Karpas-422 (cell line): ENCODE measurements at places on chromosomes 16 and 17. TPM values are rescaled to one million over a fixed set of nuclear protein-coding genes. Genes with fewer than 3 reads are reported as not detected.
A peak's percentile ranks its signal among the peaks of the same experiment; 100 is the strongest.

DNA sequence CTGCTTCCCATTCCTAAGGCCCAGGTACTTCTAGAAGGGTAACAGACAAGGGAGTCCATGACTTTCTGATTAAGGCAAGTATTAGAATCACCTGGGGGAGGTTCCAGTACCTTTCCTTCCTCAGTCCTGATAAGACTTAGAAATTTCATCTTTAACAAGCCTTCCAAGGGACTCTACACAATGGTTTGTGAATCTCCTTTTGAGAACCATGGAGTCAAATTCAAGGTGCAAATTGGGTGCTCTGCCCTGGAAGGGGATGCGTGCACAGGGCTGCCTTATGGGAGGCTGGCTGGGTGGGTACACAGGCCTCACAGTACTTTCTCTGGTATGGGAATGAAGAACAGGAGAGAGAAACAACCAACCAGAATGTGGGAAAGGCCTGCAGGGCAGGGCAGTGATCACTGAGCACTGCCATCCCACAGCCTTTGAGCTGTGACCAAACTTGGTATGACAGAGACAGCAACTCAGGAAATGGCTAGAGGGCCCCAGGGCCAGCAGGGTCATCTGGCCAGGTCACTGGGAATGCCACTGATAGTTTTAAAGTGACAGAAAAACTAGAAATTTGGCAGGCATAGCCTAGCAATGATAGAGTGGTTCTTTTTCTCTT is 3.6 kb upstream of the TMIGD1 start:
- DNase-seq = no peak

Gene SLC12A3
- 0.14 TPM in 1 of 2 replicates, not detected in the other for total RNA-seq

Gene NTN3
- 0.45 and 0.94 TPM in 2 replicates for total RNA-seq

DNA sequence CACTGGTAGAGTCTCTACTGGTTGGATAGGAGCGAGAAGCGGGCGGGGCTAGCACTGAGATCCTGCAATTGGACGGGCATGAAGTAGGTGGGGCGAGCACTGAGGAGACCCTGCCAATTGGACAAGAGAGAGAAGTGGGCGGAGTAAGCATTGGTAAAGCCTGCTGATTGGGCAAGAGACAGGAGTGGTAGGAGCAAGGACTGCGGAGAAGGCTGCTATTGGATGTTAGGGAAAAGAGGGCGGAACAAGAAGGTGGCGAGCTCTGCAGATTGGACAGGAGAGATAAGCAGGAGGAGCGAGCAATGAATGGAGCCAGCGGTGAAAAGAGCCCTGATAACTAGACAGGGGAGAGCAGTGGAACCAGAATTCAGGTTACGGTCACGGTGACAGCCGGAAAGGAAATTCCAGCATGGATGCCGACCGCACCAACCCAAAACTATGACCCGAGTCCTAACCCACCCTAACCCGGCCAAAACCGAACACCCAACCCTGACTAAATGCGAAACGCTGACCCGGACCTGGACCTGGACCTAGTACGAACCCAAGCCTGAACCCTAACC is 4.8 kb downstream of the SCGB1C2 start:
- peak; percentile 70 for DNase-seq

GRCh38 chr17:82839617-82840292 is at the start of gene ZNF750:
Gene ZNF750, minus strand, starts transcription at chr17:82840022. Its CDS starts 7,568 bp downstream, at chr17:82832454.
- DNase-seq = no peak

Gene SDK2
- not detected in 2 replicates for total RNA-seq

- DNase-seq = peak; percentile 34
These were observed 71.2 kb downstream of the PCTP start for GRCh38 chr17:55822028-55822427.

DNA sequence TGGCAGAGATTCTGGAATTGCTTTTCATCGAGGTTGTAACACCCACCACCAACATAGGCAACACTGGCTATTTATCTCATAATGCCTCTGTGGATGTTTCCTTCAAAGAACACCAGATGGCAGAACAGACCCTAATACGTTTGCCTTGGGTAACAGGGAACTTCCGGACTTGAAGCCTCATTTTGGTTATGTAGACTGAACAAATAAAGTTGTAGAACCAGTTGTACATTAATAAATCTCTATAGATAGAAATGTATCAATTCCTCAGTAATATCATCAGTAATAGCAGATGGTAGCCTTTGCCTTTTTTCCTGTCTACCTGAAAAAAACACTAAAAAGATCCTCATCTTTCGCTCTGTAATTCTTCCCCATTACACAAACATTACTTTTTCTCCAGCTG is 25.9 kb upstream of the APOH start:
- DNase-seq = peak; percentile 87

DNA sequence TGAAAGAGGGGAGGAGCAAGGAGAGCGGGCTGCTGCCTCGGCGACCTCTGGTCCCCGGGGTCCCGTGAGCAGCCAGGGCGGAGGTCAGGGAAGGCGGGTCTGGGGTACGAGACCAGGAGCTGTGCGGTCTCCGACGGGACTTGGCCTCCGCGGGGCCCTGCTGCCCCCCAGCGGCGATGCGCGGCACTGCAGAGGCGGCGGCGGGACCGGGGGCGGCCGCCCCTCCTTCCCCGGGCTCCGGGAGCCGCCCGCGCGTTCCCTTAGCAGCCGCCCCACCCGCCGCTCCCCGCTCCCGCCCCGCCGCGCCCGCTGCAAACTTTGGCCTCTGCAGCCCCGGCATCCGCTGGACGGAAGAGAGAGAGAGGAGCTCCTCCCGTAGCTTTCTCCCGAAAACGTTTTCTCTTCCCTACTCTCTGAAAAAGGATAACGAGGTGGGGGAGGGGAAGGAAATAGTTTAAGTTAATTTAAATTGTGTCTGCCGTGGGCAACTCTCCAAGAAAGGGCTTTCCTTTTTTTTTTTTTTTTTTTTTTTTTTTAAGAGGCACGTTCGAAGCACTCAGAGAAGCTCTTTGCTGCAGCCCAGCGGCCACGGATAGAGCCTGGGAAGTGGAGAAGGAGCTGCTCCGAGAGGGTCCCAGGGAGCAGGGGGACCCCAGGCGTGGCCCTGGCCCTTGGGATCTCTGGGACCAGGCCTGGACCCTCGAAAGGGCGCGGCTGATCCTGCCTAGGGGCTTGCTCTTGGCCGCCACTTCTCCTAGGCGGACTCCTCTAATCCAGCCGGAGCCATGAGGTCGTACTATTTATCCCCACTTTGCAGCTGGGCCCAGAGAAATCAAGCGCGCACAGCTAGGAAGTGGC is 43.2 kb downstream of the C16orf82 start:
- DNase-seq = peak; percentile 83

Gene CHST5
- 0.76 and 0.97 TPM in 2 replicates for total RNA-seq

DNA sequence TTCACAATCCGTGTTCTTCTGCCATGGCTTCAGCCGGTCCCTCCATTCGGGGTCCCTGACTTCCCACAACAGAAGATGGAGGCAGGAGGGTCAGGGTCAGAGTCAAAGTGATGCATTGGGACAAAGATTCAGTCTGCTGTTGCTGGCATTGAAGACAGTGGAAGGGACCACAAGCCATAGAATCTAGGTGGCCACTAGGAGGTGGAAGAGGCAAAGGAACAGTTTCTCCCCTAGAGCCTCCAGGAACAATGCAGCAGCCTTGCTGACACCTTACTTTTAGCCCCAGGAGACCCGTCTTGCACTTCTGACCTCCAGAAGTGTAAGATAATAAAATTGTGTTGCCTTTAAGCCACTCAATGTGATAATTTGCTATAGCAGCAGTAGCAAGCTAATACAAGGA is 55.9 kb downstream of the MFSD11 start:
- peak; percentile 82 for DNase-seq

GRCh38 chr17:49898366-49899190 is 50.7 kb upstream of the TAC4 start:
- DNase-seq = no peak

DNA sequence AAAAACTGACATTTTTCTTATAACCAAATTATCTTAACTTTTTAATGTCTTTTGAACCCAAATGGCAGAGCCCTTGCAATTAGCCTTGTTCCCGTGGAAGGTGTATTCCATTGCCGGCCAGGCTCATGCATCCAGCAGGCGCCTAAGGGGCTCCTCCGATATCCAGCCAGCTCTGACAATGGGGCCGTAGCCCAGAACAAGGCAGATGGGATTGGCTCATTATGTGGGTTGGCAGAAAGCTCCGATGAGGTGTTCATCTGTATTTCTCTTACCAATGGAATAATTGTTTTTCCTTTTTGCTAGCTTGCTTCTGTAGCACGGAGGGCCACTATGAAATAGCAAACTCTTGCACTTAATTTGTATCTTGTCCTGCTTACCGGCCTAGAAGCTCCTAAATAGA is 208.2 kb upstream of the CHMP6 start:
- no peak for DNase-seq

- no peak for DNase-seq
These were observed 237.2 kb downstream of the TOX3 start for GRCh38 chr16:52309446-52310416.

- no peak for DNase-seq
These were observed 100.3 kb downstream of the ADCY9 start for GRCh38 chr16:4016005-4016352.

Gene KRTAP9-8
- total RNA-seq = not detected in 2 replicates

DNA sequence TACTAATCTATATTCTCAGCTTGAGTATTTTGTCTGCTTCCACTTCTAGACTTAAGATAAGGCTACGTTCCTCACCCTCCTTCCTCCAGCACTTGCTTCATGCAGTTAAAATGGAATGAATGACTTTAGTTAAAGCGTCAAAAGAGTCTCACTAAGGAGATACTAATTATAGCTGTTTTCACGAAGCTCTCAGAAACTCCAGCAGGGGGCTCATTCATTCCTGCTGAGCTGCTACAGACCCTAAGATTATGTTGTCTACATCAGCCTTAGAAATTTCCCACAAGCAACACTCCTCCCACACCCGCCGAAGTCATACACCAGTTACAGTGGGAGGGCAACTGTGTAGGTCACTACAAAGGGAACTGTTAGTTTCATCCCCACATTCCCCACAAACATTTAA is 57.0 kb upstream of the KIFC3 start:
- DNase-seq = no peak
